ENCODE measurements at places on chromosomes 3 and 15.

DNA sequence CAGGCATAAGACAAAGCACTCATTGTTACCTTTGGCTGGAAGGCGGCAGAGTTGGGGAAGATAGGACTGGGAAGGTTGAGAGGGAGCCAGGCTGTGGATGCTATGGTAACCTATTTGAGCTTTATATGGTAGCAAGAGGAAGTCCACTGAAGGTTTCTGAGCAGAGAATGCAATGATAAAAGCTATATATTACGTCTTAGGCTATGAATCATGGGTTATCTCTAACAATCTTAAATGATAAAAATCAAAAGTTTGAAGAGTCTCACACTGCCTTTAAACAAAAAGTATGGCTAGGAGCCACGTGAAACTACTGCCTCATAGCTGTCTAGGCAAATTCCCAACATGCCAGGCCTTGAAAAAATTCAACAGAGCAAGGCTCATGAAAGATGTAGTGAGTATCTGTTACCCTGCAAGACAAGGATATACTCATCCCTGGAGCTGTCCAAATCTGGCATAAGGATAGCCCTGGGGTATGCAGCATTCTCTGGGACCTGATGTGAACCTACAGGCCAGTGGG is 4.1 kb downstream of the P3H2 start:
- no peak overlapping the region for H3K4me3 ChIP-seq
- H3K27ac ChIP-seq, result no peak overlapping the region
- peaks cover 22% of the 10 kb centered on the region for H3K27me3 ChIP-seq
- H3K4me1 ChIP-seq, result peaks cover 22% of the 10 kb centered on the region
- H3K36me3 ChIP-seq, result peaks cover 3% of the 10 kb centered on the region

- no peak for DNase-seq
- no peak overlapping the region for H3K4me3 ChIP-seq
- no peaks in the 10 kb centered on the region for H3K36me3 ChIP-seq
- 0 out of 2 replicates have a peak, but pooled peaks cover 6% of the 10 kb centered on the region for H3K4me1 ChIP-seq
- no peaks in the 10 kb centered on the region for H3K27me3 ChIP-seq
- no peak overlapping the region for H3K27ac ChIP-seq
Observed at GRCh38 chr15:62601777-62602545, 436.9 kb upstream of the C2CD4B start.

DNA sequence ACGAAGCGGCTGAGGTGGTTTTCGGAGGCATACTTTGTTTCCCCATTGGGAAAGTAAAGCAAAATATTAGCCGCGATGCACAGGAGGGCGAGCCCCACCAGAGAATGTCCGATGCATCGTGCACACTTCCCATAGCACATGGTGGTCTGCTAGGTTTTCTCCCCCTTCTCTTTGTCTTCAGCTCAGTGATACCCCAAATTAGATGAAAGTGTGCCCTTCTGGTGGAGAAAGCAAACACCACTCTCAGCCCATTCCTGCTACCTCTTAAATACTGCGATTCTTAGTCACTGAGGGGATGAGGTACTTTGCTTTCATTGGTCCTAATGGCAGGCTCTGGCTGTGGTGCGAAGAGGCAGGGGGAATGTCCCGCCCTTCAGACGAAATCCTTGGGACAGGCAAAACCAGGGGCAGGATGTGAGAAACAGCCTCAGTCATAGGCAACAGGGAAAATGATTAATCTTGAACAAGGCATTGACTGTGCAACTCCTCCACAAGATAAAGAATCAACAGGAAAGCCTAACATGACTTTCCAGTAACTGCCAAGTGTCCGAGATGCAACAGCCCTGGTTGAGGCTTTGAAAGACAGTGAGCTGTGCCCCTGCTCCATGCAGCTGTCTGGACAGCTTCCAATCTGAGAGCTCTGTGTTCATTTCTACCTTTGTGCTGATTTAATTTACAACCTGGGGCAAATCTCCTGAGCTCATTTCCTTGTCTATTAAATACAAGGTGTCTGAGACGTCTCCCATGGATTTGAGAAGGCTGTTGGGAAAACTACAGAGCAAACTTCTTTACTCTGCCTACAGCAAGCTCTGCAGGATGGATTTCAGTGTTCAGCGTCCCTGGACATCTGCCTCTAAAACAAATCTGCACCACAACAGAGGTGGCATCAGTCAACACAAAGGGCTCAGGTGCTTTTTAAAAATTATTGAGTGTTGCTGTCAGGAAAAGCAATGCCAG is at the start of gene TM4SF1:
Gene TM4SF1 (minus strand): TSS at position 242 of the 957 bp plus-strand sequence. CDS start 102 bp downstream, at position 140.
- peaks cover 10% of the 10 kb centered on the region for H3K4me1 ChIP-seq
- peak; percentile 39 for DNase-seq
- H3K4me3 ChIP-seq, result no peak within 1 kb of the TSS
- H3K36me3 ChIP-seq, result no peaks in the 10 kb centered on the region
- no peak within 1 kb of the TSS for H3K27ac ChIP-seq
- no peaks in the 10 kb centered on the region for H3K27me3 ChIP-seq

- H3K27ac ChIP-seq, result no peak overlapping the region
- no peak for DNase-seq
- H3K4me1 ChIP-seq, result no peaks in the 10 kb centered on the region
- no peaks in the 10 kb centered on the region for H3K27me3 ChIP-seq
- no peak overlapping the region for H3K4me3 ChIP-seq
- H3K36me3 ChIP-seq, result no peaks in the 10 kb centered on the region
Observed at GRCh38 chr15:42107473-42107872, 13.1 kb upstream of the PLA2G4D start.

GRCh38 chr3:129605203-129605921 is 1.1 kb downstream of the PLXND1 start:
- peaks cover 42% of the 10 kb centered on the region for H3K27me3 ChIP-seq
- DNase-seq, result peak; percentile 76
- peak overlapping the region; percentile 69 for H3K4me3 ChIP-seq
- peaks cover 47% of the 10 kb centered on the region for H3K4me1 ChIP-seq

GRCh38 chr15:78599189-78599588 is 21.6 kb downstream of the CHRNA3 start:
- peaks cover under 1% of the 10 kb centered on the region for H3K36me3 ChIP-seq
- H3K27ac ChIP-seq, result no peak overlapping the region
- peak; percentile 22 for DNase-seq
- no peaks in the 10 kb centered on the region for H3K4me1 ChIP-seq
- no peaks in the 10 kb centered on the region for H3K27me3 ChIP-seq

DNA sequence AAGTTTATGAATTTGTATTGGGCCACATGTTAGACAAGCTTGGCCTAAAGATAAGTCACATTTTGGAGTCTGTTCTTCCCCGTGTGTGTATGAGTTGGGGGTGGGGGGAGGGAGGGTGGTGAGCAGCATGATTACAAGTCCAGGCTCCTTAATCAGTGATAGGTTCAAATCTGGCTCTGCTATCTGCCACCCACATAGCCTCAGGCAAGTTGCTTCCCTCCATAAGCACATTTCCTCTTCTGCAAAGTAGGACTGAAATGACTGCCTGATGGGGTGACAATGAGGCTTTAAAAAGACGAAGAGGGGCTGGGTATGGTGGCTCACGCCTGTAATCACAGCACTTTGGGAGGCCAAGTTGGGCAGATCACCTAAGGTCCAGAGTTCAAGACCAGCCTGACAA is 1.1 kb upstream of the SPATA12 start:
- H3K27ac ChIP-seq, result peak overlapping the region; percentile 26
- no peaks in the 10 kb centered on the region for H3K27me3 ChIP-seq
- peaks cover 22% of the 10 kb centered on the region for H3K4me1 ChIP-seq
- no peaks in the 10 kb centered on the region for H3K36me3 ChIP-seq
- H3K4me3 ChIP-seq, result no peak overlapping the region

DNA sequence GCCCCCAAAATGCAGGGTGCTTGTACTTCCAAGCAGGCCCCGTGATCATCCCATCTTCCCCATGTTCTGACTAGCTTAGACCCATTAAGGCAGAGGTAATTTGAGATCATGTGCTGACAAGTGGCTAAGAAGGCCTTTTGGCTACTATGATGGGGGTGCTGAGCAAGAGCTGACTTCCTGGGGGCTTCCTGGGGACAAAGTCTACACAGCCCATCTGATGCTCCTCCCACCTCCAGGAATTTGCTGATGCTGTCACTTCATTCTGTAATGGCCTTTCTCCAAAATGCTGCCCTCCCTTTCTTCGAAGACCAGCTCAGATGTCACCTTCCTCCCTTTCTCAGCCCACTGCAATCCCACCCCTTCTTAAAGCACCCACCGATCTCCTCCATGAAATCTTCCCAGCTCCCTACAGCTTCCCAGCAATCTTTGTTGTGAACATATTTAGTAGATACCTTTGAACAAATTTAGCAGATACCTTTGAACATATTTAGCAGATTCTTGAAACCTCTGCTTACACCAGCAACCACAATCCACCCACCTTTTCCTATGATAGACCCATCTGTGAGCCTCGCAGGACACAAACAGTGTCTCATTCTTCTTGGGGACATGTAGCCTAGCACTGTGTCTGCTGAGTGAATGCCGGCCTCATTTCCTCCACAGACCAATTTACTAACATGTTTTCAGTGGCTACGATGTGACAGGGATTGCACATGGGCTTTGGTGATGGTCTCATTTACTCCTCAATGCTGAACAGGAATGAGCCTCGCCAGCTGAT is 223.3 kb downstream of the EPHB1 start:
- H3K4me1 ChIP-seq, result peaks cover 14% of the 10 kb centered on the region
- H3K27ac ChIP-seq, result no peak overlapping the region
- no peak overlapping the region for H3K4me3 ChIP-seq
- H3K27me3 ChIP-seq, result no peaks in the 10 kb centered on the region

GRCh38 chr3:143410259-143410658 is 290.7 kb downstream of the CHST2 start:
- no peaks in the 10 kb centered on the region for H3K36me3 ChIP-seq
- no peak overlapping the region for H3K27ac ChIP-seq
- no peak for DNase-seq
- H3K4me3 ChIP-seq, result no peak overlapping the region
- H3K4me1 ChIP-seq, result peaks cover 26% of the 10 kb centered on the region

GRCh38 chr3:58215317-58216025 is 4.7 kb upstream of the DNASE1L3 start:
- H3K27ac ChIP-seq, result no peak overlapping the region
- DNase-seq, result no peak
- H3K27me3 ChIP-seq, result no peaks in the 10 kb centered on the region
- H3K4me3 ChIP-seq, result no peak overlapping the region

DNA sequence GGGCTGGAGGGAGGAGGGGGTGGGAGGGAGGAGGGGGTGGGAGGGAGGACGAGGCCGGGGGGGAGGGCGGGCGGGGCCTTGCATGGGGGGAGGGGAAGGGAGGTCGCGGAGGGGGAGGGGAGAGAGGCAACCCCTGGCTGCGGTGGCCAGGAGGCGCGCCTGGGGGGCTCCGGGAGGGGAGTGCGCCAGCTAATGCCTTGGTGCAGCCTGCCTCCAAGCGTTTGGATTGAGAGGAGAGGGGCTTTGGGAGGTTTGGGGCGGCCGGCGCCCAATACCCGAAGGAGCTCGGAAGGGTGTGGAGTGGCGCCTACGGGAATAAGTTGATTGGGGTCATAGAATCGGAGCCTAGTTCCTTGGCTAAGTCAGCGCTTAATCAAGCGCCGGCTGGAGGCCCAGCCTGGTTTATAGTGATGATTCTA is 557 bp downstream of the TFG start:
- H3K4me1 ChIP-seq, result peaks cover 8% of the 10 kb centered on the region
- peak overlapping the region; percentile 94 for H3K4me3 ChIP-seq
- DNase-seq, result peak; percentile 73
- H3K36me3 ChIP-seq, result peaks cover 12% of the 10 kb centered on the region

DNA sequence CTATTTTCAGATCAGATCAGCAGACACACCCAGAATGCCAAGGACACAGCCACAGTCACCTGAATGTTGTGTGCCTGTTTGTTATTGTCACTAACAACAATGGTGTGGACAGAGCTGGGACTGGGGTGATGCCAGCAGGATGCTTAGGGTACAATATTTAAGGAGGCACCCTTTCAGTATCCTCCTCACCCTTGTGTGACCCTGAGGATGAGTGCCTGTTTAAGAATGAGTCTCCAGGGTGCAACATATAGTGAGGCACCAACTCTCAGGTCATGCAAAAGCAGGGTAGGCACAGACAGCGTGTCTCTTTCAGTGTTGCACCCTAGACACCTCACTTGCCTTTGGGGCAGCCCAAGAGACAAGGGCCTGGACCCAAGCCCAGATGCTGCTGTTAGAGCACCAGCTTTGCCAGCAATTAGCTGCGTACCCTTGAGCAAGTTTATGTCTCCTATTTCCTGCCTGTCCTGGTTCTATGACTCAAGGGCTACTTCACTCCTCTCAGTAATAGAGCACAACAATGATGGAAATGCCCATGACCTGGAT is 122.6 kb downstream of the AQP9 start:
- H3K27ac ChIP-seq, result no peak overlapping the region
- no peaks in the 10 kb centered on the region for H3K36me3 ChIP-seq
- peaks cover 15% of the 10 kb centered on the region for H3K4me1 ChIP-seq
- no peak for DNase-seq
- no peak overlapping the region for H3K4me3 ChIP-seq

DNA sequence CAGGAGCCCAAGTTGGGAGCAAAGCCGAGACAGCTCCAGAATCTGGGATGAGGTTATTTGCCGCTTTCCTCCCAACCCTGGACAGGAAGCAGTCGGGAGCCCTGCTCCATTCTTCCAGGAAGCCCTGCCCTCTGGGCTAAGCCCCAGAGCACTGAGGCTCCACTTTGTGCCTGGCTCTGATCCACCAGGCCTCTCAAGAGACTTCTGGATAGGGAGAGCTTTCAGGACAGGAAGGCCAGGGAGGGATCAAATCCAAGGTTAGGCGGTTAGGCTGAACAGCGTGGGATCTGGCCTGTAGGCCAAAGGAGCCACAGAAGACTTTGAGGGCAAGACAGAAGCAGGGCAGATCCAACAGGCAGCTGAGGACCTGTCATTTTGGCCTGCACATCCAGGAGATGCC is 835 bp downstream of the STOML1 start:
- peak; percentile 21 for DNase-seq
- H3K4me3 ChIP-seq, result peak overlapping the region; percentile 86
- H3K27me3 ChIP-seq, result peaks cover 4% of the 10 kb centered on the region
- no peak overlapping the region for H3K27ac ChIP-seq
- H3K4me1 ChIP-seq, result peaks cover 9% of the 10 kb centered on the region

DNA sequence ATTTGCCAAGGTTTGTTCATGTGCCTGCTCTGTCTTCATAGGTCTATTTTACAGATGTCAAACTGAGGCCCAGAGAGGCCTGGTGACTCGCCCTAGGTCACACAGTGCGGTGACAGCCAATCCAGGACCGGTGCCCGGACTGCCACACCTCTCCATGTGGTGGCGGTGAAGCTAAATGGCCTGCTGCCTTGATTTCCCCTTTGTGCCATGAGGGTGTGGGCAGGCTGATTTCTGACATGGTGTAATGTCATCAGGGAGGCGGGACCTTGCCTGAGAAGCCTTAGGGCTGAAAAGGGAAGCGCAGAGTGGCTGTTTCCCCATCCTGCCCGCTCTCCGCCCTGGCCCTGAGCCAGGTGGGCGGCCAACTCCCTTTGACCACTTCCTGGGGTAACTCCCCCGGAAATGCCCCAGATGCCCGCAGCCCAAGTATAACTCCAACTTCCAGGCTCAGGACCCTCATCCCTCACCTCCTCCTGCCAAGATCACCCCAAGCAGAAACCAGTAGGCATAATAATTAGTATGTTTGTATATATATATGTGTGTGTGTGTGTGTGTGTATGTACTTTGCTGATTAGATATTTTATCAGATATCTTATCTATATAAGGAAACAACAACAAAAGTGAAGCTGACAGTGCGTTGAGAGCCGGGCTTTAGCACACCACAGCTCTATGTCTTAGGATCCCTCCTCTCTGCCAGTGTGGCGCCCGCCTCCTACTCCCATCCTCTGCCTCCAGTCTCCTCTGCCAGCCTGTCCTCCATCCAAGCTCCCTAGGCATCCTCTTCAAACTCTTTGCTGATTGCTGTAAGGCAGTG is 63.9 kb downstream of the IQSEC1 start:
- no peak for DNase-seq
- no peak overlapping the region for H3K27ac ChIP-seq
- no peak overlapping the region for H3K4me3 ChIP-seq
- H3K27me3 ChIP-seq, result no peaks in the 10 kb centered on the region
- no peaks in the 10 kb centered on the region for H3K36me3 ChIP-seq
- peaks cover 13% of the 10 kb centered on the region for H3K4me1 ChIP-seq
